Activated CD4-positive, alpha-beta T cell treated with anti-CD3 and anti-CD28 coated beads, Interleukin-2, amount 50 U/mL, for 48 hours (primary cell): ENCODE measurements at places on chromosomes 16 and 17.

- DNase-seq = no peak
These were observed 191.4 kb downstream of the RGS9 start for GRCh38 chr17:65328567-65328966.

DNA sequence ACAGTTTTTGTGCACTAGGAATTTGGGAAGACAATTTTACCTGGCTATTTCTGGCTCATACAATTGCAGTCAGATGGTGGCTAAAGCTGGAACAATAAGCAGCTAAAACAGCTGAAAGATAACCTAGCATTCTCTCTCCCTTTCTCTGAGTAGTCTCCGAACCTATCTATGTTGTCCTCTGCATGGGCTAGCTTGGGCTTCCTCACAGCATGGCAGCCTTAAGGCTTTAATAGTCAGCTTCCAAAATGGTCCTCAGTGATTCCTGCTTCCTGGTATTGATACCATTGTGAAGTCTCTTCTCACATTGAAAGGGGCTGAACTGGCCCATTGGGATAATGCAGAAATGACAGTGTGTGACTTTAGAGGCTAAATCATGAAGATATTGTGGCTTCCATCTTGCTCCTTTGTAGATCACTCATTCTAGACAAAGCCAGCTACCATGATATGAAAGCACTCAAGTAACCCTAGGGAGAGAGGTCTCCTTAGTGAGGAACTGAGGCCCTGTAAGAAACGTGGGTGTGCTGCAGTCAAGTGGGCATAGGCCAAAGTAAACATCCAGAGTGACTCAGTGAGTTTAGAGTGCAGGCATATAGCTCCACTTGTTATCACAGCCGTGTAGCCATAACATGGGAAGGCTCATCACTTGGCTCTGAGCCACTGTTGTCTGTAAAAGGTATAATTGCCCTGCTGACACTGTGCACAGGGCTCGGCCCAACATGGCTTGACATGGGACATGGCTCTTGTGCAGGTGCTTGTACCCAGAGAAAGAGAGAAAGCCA, 5.5 kb upstream of the VKORC1 start:
- no peak for DNase-seq

GRCh38 chr17:79646721-79647455, 36.0 kb upstream of the RBFOX3 start:
- no peak for DNase-seq

DNA sequence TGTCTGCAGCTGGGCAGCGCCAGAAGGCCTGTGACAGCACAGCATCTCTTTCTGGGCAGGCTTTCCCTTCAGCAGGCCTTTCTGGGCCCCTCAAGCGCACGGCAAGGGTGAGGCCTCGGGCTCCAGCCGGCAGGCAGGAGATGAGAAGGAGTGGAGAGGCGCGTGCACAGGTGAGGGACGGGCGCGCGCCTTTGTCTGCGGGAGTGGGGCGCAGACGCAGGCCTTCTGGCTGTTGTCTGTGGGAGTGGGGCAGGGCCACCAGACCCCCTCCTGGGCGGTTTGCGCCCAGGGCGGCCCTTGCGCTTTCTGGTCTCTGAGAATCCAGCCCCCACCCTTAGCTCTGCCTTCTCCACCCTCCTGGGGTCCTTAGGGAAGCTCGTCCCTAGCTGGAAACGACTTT, 6.5 kb downstream of the ZNF205 start:
- no peak for DNase-seq
